ENCODE measurements at places on chromosomes 1 and 21. TPM values are rescaled to one million over a fixed set of nuclear protein-coding genes. Genes with fewer than 3 reads are reported as not detected.

The PTBP2 gene
- 21.9 TPM for total RNA-seq

The APOBEC4 gene
- not detected for total RNA-seq

The ZNF684 gene
- 3.3 TPM for total RNA-seq

The RORC gene
- total RNA-seq = not detected

The FCRL6 gene
- total RNA-seq = not detected

The NDUFV3 gene
- total RNA-seq = 32.3 TPM

The AKR7A3 gene
- total RNA-seq = 0.09 TPM
